Stimulated activated CD8-positive, alpha-beta memory T cell treated with anti-CD3 and anti-CD28 coated beads, Interleukin-7, amount 100 ng/mL, for 4 hours (primary cell): ENCODE measurements at places on chromosomes 12 and 14.
A peak's percentile ranks its signal among the peaks of the same experiment; 100 is the strongest.

DNA sequence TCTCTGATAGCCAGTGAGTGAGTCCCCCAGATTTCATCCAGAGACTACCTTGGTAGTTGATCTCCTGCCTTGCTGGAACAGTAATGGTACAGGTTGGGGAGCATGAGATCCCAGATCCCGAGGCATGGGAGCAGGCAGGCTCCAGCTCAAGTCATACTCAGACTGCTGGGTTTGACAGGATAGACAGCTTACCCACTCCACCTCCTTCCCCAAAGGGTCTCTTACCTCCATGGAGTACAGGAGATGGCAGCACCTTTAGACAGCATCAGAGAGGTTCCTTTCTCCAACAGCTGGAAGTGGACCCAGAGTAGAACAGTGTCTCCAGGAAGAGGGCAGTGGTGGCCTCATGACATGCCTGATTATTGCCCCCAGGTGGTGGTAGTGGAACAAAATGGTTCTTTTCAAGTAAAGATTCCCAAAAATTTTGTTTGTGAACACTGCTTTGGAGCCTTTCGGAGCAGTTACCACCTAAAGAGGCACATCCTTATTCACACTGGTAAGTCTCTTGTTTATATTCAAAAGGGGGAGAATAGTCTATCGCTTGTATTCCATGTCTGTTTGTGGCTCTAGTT is 4.9 kb upstream of the CSAD start:
- DNase-seq, result no peak

DNA sequence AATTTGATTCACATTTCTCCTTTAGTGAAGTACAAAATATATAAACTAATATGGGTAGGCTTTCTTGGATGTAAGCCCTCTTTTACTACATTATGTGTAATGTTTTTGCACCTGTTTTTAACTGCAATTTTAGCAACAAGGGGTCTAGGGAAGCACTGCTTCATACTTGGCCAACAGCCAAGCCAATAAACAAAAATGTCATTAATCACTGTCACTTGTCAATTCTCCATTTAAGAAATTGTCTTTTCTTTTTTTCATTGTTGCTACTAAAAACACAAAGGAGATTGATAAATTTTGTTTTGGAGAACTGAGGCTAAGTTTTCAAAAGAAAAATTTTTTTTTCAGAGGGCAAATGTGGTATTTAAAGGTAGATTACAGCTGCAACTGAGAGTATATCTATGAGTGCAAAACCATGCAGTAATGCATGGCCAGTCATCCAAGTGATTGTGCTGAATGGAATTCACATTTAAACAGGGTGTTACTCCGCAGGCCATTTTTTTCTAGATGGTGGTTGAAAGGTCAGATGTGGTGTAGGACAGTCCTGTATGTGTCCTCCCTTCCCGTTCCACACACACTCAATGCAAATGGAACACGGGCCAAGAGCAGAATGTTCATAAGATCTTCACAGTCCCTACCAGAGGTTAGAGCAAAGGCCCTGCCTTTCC is 503.0 kb upstream of the LMO3 start:
- DNase-seq, result no peak

DNA sequence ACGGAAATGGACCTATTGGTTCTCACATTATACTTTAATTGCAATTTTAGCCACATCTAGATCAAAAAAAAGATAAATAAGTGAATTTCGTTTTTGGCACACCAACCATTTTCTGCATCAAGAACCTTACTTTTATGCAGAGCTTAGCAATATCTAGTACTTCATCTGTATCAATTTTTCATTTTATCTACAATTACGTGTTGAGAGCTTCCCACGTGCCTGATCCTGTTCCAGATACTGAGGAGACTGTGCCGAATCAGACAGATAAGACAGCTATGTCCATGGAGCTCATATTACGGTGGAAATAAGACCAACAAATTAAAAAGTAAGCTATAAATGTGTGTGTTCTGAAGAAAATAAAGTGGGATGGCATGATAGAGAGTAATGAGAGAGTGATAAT is 101.6 kb downstream of the MGAT4C start:
- DNase-seq, result no peak

DNA sequence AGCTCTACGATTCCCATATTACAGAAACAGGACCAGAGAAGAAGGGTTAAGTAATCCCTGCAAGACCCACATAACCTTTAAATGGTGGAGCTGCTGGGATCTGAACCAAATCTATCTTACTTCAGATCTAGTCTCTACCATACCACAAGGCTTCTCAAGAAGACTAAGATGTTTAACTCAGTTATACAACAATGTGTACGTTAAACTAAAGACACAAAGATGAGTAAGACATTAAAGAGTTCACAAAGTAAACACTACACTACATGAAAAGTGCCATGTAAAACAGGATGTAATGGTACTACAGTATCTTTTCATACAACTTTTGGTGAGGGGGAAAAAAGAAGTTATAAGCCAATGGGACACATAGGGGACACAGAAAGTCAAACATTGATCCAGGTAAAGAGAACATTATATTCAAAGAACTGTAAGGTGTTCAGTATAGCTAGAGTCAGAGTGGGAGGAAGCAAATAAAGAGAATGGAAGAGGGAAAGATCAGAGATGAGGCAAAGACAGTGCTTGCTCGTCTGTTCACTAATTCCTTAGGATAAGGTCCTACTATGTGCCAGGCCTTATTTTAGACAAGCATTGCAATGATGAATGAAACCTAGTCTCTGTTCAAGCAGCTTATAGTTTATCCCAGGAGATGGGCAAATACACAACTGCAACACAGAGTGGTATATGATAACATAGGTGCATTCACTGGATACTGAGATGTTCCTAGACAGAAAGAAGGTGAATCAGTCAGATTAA is 7.7 kb downstream of the TMED10 start:
- no peak for DNase-seq

DNA sequence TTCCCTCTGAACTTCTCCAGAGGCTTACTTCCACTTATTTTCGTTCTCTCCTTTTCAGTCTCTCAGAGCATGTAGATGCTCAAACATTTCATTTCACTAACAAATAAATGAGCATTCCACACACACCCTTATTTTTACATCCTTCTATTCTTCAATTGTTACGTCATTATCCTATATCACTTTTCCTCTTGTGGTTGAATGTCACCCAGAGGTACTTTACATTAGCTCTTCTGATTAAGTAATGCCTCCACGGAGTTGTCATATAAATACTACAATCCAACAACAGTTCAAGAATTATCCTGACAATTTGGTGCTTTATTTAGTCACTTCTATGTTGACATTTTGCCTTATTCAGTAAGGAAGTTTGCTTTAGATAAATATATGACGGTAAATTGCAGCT is 18.4 kb downstream of the FAR2 start:
- no peak for DNase-seq

- DNase-seq, result peak; percentile 74
These were observed 82.2 kb upstream of the CPSF6 start for GRCh38 chr12:69157023-69157655.

- DNase-seq, result no peak
These were observed 136.0 kb upstream of the NOS1 start for GRCh38 chr12:117497407-117497806.

DNA sequence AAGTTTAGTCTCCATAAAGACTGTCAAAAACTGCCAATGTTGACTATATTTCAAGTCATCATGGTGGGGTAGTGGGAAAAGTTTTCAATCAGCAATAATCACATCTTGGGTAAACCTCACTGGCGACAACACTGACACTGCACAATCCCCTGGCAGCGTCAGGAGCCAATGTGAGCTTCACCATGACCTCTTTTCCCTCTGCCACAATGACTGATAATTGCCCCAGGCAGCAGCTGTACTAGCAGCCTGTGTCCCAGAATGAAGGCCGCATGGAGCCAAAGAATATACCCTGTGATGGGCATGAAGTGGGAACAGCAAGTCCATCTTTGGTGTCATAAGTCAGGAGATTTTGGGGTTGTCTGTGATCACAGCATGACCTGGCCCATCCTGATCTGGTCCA is 5.3 kb downstream of the MMAB start:
- DNase-seq, result no peak

GRCh38 chr12:132614861-132615578 is 3.6 kb upstream of the P2RX2 start:
- DNase-seq, result peak; percentile 65

DNA sequence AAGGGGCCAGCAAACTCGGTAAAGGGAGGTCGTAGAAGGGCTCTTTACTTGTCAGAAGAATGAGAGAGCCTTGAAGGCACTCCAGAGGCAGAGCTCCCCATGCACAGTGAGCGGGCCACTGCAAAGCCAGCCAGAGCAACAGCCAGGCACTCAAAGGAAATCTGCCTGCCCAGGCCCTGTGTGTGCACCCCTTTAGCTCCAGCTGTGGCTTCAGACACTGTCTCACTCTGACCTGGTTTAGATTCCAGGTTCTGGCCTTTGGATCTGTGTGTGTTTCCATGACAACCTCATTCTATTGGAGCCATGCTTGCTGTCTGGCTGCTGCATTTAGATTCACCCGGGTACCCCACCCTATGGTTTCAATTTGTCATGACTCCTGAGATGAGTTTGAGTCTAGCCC is 170.3 kb downstream of the CAPZA3 start:
- no peak for DNase-seq
